ENCODE measurements at places on chromosomes 6 and 20.

- DNase-seq = no peak
These were observed 1.9 kb downstream of the TMEM239 start for GRCh38 chr20:2817891-2818595.

DNA sequence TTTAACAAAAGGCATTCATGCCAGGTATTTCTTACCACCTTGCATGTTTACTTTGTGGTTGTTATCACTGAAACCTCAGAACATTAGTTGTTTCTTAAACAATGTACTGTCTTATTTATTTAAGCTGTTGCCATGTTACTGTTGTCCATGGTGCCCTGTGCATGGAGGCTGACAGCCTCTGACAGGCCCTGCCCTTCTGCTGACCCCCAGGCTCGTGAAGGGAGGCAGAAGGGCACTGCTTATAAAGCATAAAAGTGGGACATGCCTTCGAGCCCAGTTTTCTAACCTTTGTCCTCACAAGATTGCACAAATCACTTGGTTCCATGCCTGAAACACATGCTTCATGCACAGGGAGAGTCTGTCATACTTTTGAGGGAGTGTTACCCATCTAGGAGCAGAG, 46.7 kb upstream of the CLIC5 start:
- DNase-seq = no peak

DNA sequence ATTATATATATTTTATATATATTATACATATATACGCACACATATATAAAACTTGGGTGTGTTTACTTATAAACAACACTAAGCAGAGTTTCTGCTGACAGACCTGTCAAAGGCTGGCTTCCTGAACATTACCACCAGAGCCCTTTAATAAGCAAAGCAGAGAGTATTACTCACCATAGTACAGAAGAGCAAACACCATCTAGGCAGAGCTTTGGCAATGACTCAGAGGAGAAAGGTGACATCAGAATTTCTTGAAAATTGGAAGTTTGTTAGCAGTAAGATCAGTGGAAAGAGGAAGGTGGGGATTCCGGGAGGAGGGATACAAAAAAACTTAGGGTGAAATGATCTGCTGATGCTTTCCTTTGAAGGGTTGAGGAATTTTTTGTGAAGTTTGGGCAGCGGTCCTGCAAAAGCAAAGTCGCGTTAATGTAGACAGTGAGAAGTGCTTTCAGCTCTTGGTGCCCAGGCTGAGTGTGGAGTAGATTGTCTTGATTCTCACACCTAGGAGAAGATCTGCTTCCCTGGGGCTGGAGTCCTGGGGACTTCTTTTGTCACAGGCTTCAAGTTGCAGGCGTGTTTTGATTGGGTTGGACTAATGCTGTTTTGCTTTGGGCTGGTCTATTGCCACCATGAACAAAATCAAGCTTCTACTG, 109.6 kb upstream of the BACH2 start:
- DNase-seq = no peak

GRCh38 chr6:136846046-136846445, 23.7 kb downstream of the PEX7 start:
- DNase-seq = no peak

DNA sequence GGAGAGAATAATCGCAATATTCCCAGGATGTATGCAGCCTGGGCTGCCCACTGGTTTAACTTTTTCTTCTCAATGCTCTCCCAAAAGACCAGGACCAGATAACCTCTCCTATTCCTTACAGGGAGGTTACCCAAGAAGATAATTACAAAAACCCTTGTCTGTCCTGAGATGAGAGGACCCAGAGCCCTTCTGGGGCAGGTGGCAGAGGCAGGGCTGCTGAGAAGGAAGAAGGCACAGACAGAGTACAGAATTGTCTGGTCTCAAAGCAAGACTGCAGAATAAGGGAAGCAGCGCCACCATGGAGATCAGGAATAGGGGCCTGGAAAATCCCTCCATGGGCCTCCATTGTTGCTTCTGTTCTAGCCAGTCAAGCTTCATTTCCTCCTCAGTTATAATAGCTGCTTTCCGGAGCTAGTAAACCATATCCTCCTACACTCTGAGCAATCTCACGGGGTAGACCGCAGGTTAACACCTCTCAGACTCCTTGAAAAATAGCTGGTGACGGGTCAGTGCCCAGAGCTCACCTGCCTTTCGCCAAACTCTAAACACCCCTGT, 463 bp upstream of the HLA-DMB start:
- DNase-seq = no peak

DNA sequence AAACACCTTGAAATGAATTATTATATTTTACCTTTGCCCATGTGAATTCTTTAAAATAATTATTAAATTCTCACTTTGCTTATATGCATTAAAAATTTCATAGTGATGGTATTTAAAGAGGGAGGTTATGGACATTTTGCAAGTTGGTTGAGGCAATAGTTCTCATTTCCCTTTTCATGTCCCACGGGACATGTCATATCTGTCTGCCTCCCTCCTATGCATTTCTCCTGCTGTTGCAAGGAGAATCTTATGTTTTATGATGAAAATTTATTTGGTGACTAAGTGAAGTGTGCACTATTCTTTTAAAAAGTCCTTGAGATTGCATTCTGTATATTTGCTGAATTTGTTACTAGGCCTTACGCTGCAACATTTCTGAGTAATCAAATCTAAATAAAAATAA, 67.2 kb downstream of the UTRN start:
- no peak for DNase-seq

DNA sequence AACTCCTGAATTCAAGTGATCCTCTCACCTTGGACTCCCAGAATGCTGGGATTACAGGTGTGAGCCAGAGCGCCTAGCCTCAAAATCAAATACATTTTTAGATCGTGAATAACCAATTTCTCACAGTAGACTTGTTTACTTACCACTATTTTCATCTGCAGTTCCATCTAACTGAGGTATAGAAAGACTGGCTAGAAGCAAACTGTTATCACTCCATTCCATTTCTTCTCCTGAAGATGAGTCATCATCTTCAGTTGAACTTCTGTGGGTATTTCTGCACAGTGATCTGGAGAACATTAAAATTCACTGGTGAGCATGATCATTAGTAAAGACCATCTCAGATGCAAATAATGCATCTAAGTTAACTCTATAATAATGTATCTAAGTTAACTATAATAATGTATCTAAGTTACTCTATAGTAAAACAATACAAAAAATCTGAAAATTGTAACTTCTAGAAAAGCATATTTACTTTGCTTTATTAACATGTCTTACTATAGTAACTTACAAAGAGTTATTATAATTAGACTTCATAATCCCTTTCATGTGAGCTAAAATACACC, 105.4 kb downstream of the REV3L start:
- DNase-seq = no peak

DNA sequence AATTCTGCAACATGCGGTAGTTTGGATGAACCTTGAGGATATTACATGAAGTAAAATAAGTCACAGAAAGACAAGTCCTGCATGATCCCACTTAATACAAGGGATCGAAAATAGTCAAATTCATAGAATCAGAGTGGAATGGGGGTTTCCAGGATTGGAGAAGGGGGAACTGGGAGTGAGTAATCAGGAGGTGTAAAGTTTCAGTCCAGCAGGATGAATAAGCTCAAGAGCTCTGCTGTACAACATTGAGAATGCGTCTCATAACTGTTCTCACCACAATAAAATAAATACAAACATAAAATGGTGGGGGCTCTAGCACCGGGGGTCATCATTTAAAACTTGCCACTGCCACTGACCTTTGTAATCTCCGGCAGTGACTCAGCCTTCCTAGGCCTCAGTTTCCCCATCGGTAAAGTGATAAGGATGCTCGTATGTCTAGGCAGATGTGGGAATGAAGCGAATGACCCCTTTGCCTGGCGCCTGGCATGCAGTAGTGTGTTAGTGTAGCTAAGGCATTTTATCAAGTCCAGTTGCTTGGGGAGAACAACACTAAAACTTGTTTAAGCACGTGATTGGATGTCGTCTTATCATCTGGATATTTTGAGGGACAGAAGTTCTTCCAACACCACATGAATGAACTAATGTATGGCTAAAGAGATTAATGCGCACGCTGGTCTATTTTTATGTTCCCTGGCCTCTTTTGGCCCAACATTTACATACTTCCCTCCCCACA, 421.1 kb downstream of the QKI start:
- DNase-seq = no peak

GRCh38 chr6:50655848-50656453, 57.4 kb upstream of the TFAP2D start:
- DNase-seq = no peak

- DNase-seq = no peak
These were observed 7.8 kb downstream of the STX11 start for GRCh38 chr6:144158133-144158532.

DNA sequence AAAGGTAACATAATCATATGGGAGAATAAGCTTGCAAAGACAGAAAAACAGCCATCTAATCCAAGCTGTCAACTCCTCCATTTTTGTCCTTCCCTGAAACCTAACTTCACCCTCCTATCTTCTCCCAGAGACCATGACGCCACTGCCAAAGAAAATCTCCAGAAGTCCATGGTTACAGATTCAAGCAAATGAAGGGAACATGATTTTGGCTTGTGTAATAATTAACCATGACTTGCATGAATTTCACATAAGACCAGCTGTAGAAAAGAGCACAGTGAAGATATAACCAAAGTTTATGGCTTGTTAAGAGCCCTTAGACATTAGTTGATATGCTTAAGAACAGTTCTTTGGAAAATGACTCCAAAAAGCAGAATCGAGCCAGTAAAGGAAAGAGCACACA, 342.1 kb upstream of the NRSN1 start:
- no peak for DNase-seq

- no peak for DNase-seq
These were observed 9.7 kb downstream of the HECA start for GRCh38 chr6:139144490-139145085.

- DNase-seq = no peak
These were observed 52.4 kb downstream of the LY86 start for GRCh38 chr6:6640926-6641325.

DNA sequence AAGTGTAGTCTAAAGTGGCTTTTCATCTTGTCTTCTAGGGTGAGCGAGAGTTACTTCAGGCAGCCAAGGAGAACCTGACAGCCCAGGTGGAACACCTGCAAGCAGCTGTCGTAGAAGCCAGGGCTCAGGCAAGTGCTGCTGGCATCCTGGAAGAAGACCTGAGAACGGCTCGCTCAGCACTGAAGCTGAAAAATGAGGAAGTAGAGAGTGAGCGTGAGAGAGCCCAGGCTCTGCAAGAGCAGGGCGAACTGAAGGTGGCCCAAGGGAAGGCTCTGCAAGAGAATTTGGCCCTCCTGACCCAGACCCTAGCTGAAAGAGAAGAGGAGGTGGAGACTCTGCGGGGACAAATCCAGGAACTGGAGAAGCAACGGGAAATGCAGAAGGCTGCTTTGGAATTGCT, 27.1 kb downstream of the C20orf173 start:
- DNase-seq = no peak

GRCh38 chr6:13248053-13248452, 80.3 kb downstream of the TBC1D7 start:
- no peak for DNase-seq

- DNase-seq = no peak
These were observed 9.1 kb downstream of the PAX1 start for GRCh38 chr20:21714297-21715192.

DNA sequence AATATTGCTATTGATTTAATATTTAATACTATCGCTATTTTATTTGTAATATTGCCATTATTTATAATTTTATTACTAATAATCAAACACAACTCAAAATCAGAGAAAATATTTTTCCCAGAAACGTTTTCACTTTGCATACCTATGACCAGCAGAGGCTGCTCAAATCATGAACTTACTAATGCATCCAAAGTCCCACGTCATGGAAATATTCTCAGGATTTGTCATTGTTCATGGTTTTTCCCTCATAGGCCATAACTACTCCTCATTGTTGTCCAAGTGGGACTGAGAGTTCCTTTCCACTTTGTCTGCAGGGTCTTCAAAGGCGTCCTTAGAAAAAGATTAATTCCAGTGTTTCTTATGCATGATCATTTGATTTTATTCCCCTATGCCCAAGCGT, 344.8 kb downstream of the THBS2 start:
- no peak for DNase-seq

GRCh38 chr6:156912431-156912830, 135.3 kb downstream of the ARID1B start:
- DNase-seq = no peak

DNA sequence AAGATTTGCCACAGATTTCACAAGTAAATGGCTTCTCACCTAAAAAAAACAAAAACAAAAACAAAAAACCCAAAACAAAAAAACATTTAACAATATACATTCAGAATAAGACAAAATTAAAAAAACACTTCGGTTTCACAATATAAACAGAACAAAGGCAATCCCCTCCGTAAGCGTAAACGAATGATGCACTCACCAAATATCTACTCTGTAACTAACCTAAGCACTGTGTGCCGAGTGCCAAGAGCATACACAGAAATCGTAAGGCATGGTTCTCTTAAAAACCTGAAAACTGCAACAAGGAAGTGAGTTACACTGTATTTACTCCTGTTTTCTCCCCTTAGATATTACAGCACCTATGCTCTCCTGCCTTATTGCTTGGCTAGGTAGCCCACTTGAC, 12.1 kb upstream of the MICAL1 start:
- no peak for DNase-seq

Data from stimulated activated CD8-positive, alpha-beta memory T cell treated with anti-CD3 and anti-CD28 coated beads, Interleukin-7, amount 100 ng/mL, for 24 hours (primary cell).